ENCODE measurements at places on chromosomes 16 and 17. TPM values are rescaled to one million over a fixed set of nuclear protein-coding genes. Genes with fewer than 3 reads are reported as not detected.

KSR1 gene
- total RNA-seq: 57.0 TPM

DNA sequence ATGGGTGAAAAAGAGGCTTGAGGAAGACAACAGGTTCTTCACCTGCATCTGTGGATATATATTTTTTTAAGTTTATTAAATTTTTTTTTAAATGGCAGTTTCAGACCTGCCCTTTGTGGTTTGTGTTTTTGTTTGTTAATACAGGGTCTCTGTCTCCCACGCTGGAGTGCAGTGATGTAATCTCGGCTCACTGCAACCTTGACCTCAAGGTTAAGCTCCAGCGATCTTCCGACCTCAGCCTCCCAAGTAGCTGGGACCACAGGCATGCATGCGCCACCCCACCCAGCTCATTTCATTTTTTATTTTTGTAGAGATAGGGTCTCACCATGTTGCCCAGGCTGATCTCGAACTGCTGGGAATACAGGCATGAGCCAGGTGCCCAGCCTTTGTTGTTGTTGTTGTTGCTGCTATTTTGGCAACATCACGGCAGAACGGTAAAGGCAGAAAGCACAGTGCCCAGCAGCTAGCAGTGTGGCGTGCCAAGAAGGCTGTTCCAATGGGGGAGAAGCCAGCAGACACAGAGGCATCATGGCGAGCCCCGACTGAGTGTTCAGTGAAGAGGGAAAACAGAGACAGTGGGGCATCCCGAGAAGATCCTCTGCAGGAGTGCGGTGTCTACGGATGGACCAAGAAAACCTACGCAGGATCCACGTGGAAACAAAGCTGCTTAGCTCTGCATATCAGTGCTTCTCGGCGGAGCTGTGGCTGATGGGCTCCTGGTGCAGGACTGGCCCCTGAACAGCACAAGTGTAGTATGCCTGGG lies 19.6 kb downstream of the TMC6 start:
- DNase-seq: no peak

TPSAB1 gene
- not detected for total RNA-seq

DNA sequence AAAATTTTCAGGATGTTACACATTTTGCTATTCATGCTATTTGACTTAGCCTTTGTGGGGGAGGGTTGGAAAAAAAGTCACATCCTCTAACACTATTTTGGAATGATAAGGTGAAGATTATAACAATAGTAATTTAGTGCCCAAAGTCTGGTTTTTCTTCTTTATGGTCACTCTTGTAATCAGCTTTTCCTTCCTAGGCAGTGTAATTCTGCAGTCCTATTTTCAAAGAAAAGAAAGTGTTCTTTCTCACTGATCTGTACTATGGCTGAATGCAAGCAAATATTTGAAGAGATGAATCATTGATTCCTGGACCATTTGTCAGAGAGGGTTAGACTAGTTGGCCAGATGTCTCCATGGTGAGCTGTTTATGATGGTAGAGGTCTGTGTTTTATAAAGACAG lies 8.4 kb downstream of the RSPRY1 start:
- DNase-seq: no peak

DNA sequence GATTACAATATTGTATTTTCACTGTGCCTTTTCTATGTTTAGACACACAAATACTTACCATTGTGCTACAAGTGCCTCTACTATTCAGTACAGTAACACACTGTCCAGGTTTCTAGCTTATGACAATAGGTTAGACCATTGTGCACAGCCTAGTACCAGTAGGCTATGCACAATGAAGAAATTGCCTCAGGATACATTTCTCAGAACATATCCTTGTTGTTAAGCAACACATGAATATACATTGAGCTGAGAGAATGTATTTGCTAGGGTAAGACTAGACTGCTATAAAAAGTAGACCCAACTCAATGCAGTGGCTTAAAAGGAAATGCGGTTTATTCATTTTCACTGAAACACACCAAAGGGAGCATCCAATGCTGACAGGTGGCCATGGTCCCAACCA lies 285.1 kb downstream of the HS3ST3A1 start:
- no peak for DNase-seq

PDXDC1 gene
- total RNA-seq: 55.8 TPM
